ENCODE measurements at places on chromosomes 11 and 22. TPM values are rescaled to one million over a fixed set of nuclear protein-coding genes. Genes with fewer than 3 reads are reported as not detected.
A peak's percentile ranks its signal among the peaks of the same experiment; 100 is the strongest.

DNA sequence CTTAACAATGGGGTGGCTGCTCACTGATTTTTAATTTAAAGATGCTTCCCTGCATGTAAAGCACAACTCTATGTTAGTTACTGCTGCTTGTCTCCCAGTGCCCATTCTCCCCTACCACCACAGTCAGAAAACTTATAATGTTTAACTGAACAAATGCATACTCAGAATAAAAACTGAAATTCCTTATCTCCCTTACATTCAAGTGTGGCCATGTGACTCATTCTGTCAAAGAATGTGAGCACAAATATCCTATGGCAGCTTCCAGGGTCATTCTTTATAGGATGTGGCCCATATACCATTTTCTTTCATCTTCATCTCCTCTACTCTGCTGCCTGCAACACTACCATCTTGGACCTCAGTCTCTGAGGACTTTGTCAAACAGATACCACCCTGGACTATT is 374.8 kb downstream of the DYNC2H1 start:
- no peak for DNase-seq

Gene OR4S2
- total RNA-seq: 0.48 TPM

Gene OR2D2
- 5.5 TPM for total RNA-seq

- no peak for DNase-seq
Observed at GRCh38 chr11:37557990-37558389, 960.0 kb upstream of the RAG2 start.

DNA sequence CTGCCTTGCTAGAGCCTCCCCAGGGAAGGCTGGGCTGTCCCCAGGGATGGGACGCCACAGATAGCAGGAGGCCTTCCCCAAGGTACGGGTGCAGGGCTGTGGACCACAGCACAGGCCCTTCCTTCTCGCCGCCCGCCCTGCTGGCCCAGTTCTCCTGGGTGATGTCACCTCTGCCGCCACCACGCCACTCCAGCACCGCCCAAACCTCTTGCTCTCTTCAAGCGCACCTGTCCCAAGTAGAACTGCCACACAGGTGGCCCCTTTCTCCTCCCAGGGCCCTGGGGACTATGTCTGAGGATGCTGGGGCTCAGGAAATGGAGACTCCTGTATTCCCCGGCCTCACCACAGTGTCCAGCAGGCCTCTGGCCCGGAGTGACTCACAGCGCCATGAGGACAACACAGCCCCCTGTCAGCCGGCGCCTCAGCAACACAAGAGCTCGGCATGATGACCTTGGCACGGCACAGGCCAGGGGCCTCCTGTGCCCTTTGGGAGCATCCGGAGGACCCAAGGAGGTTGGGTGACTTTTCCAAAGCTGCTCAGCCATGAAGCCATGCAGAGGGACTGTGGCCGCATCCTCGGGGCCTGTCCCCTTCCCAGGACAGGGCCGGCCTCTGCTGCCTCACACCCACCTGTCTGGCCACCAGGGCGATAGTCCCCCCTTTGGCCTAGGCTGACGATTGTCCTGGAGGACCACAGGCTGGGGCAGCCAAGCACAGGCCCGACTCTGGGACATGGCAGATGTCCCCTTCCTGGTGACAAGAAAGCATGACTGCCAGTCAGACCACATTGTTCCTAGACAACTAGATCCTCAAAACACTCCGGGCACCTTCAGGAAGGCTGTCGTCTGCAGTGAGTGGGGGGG is 1023.5 kb downstream of the BRD1 start:
- DNase-seq: no peak

GRCh38 chr11:125592305-125593113 is at the start of gene STT3A:
Gene STT3A (plus strand): TSS chr11:125592852. CDS start chr11:125595916, 3,064 bp downstream.
- peak; percentile 100 for DNase-seq

DNA sequence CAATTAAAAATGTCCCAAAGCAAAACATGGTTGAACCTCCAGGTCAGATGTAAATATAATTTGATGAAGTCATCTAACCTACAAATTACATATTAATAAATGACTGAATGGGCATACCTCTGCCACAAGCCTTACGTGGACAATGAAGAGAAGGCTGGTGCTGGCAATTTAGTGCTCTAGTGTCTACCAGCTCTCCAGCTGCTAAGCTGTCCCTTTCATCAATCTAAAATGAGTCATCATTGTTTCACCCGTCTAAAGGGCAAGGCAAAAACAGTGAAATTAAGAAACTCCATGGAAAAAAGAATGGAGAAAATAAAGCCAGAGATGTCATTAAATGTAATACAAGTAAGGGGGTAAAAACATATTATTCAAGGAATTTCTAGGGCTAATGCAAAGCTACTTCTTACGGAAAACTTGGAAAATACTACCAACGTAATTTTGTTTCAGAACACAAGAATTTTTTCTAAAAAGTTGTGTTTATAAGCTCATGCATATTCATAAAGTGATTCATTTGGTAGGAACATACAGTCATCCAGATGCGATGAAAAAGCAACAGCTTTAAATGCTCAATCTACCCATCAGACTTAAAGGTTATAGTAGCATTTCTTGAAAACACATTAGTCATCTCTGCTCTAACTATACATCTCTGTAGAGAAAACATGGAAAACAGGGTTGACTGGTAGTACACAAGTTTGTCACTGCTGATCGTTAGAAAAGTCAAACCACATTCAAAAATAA is 71.5 kb downstream of the SIK3 start:
- DNase-seq: no peak

Gene C22orf15
- not detected for total RNA-seq

DNA sequence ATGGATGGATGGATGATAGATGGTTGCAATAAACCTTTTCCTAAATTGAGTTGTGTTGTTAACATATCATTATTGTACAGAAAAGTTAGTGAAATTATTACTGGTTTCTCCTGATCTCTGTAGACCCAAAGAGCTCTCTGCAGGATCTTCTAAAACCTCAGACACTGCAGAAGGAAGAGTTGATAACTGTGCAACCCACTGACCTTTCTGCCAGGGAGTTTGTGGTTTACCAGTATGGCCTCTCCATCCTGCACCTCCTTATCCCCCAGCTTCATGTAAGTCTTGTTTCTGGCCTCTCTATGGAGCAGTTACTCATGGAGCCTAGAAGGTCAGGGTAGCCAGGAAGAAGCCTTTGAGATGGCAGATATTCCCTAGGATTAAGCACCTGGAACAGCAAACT is 45.6 kb downstream of the BTG4 start:
- no peak for DNase-seq

Gene PATE2
- total RNA-seq: 12.5 TPM

- no peak for DNase-seq
Observed at GRCh38 chr11:133215596-133216230, 316.6 kb downstream of the OPCML start.

DNA sequence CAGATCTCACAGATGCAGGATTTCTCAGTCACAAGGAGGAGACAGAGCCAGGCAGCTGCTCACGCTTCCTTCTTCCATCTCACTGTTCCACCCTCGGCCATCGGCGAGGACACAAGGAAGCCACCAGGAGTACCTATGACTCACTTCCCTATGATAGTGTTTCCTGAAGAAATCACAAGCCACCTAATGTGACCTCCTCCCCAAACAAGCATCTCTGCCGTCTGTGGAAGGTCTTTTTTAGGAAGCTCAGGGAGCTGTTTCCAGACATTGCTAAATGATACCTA is 672.7 kb downstream of the TBC1D22A start:
- no peak for DNase-seq

Gene OR5T2
- 4.3 TPM for total RNA-seq

Gene CDCA5
- 3.1 TPM for total RNA-seq

DNA sequence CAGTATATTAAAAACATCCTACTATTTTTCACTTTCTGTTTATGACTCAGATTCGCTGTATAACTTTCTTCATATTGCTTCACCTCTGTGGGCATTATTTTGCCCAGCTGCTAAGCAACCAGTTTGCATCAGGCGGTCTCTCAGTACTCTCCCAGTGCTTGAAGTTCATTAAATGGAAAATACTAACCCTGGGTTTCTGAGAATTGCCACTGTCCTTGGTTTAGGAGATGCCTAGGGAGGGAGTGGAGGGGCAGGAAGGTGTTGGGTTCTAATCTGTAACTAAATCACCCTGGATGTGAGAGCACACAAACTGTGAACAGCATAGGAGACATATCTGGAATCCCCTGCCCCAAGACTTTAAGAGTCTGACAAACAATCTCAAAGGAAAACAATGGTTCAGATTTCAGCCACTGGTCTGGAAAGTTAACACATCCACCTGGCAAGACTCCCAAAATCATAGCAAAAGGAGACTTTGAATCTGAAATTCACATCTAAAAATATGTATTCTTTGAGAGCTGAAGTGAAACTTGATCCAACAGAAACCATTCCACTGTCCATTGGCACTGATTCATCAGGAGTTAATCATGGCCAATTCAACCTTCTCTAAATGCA is 540.0 kb downstream of the SOX6 start:
- peak; percentile 54 for DNase-seq

DNA sequence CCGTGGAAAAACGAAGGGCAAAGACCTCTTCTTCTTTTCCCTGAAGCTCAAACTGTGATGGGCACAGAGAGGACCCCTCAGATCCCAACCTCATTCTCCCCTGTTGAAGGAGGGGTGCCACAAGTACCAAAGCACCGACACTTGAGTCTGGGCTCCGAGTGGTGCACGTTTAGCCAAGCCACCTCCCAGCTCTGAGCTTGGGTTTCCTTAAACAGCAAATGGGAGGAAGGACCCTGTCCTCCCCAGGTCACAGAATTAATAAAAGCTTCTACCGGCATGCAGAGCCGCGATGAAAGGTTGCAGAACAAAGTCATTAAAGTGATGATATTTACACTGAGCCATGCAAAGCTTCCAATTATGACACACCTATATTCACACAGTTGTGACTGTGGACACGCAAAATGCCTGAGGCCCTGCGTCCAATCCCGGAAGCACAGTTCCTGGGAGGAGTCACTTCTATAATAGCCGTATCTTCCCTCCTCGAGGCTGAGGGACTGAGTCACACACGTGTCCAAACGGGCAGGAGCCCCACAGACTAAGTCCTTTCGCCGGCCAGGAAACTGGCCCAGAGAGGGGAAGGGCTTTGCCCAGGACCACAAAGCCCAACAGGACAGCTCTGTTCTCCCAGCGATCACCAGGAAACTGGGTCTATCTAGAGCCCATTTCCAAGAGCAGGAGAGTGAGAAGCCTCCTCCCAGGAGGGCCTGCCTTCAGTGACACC is 922 bp upstream of the CSNK1E start:
- peak; percentile 90 for DNase-seq

GRCh38 chr11:15227011-15227410 is 112.3 kb downstream of the INSC start:
- no peak for DNase-seq

GRCh38 chr22:25555586-25555985 is 8.9 kb upstream of the GRK3 start:
- no peak for DNase-seq
